Activated CD4-positive, alpha-beta T cell treated with anti-CD3 and anti-CD28 coated beads, Interleukin-2, amount 10 ng/mL, durations not matched to agents 24 days and 14 days (primary cell): ENCODE measurements at places on chromosomes 7 and 10. TPM values are rescaled to one million over a fixed set of nuclear protein-coding genes. Genes with fewer than 3 reads are reported as not detected.

GPR85 gene
- not detected in 2 replicates for total RNA-seq

NPFFR1 gene
- total RNA-seq = not detected in 2 replicates

BTBD16 gene
- not detected in 2 replicates for total RNA-seq

EPDR1 gene
- 0.36 and 0.54 TPM in 2 replicates for total RNA-seq

CALML5 gene
- not detected in 2 replicates for total RNA-seq
